NK-92 treated with Interleukin-12 subunit alpha and Interleukin-12 subunit beta, amount 100 ng/mL, for 24 hours (cell line): ENCODE measurements at places on chromosomes 2 and 18.

GRCh38 chr2:230650585-230651137, 62.0 kb upstream of the CAB39 start:
- DNase-seq = no peak

- DNase-seq = no peak
Observed at GRCh38 chr2:8107621-8108378, 574.1 kb upstream of the ID2 start.

GRCh38 chr2:208638059-208638458, 231.5 kb downstream of the PTH2R start:
- no peak for DNase-seq

GRCh38 chr2:20494241-20494640, 47.4 kb downstream of the RHOB start:
- no peak for DNase-seq

DNA sequence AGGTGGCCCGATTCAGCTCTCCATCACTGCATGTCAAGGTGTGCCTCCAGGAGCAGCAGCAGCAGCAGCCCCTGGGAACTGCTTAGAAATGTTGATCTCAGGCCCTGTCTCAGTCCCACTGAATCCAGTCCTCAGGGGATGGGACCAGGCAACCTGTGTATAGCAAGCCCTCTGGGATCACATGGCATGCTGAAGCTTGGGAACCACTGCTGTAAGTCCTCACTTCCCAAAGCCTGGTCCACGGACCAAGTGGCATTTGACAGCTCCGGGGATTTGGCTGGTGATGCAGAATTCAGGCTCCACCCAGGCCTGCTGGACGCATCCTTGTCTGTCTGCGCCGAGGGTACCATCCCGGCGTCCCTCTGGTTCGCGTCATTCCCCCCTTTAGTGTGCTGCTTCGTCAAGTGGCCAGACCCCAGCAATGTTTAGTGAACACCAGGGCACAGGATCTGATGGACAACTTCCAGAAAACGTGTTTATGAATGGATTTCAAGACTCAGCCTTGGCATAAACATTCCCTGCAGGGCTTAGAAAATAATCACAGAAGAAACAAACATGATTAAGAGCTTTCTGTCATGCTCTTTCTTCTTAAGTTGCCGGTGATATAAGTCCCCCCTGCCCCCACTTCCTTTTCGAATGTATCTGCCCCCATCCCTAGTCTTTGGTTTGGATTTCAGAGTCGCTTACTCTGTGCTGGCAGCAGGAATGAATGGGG, 234.0 kb downstream of the GBX2 start:
- DNase-seq = no peak

GRCh38 chr2:19848952-19849351, 52.8 kb downstream of the TTC32 start:
- no peak for DNase-seq

DNA sequence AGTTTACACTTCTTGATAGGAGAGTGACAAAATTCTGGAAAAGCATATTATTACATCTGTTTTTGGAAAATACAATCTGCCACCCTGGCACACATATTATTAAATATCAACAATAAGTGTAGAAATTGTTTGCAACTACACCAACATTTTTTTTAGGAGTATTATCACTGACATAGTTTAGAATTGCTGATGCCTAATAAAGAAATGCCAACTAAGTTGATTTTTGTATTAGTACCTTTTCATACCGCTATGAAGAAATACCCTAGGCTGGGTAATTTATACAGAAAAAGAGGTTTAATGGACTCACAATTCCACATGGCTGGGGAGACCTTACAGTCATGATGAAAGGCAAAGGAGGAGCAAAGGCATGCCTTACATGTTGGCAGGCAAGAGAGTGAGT, 35.9 kb upstream of the TFPI start:
- DNase-seq = no peak

- DNase-seq = no peak
Observed at GRCh38 chr2:177255227-177255601, 9.3 kb downstream of the NFE2L2 start.

- no peak for DNase-seq
Observed at GRCh38 chr2:120546048-120546864, 189.4 kb upstream of the GLI2 start.

- no peak for DNase-seq
Observed at GRCh38 chr2:191797500-191797899, 49.4 kb downstream of the CAVIN2 start.

DNA sequence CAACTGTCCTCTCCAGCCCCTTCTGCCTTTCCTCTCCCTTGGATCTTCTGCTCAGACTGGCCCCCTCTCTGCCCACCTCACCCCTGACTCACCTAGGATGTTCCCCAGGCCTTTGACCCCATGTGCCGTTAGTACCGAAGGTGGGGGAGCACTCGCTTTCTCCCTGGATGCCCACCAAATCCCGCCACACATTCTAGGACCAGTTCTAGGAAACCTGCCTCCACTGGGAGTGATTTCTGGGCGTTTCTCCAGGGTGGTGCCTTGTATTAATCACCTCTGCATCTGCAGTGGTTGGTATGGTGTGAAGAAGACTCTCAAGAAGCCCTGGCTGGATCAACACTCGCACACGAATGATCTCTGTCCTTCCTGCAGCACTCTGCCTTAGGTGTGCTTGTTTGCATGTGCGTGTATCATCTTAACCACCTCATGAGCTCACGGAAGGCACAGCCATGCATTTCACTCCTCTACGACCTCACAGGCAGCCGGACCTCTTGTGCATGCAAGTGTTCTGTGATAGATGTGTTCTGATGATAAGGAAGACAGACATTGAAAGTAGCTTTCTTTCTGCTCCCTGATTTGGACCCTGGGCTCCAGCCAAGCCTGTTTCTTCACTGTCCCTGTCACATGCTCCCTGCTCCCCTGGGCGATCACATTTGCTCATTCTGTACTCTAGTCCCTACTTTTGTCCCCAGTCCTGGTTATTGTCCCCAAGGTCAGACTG, 69.4 kb downstream of the LIPG start:
- no peak for DNase-seq
